ENCODE measurements at places on chromosomes 3 and 15.

- peak; percentile 69 for DNase-seq
Measured at GRCh38 chr15:50925281-50925680, 16.8 kb downstream of the AP4E1 start.

DNA sequence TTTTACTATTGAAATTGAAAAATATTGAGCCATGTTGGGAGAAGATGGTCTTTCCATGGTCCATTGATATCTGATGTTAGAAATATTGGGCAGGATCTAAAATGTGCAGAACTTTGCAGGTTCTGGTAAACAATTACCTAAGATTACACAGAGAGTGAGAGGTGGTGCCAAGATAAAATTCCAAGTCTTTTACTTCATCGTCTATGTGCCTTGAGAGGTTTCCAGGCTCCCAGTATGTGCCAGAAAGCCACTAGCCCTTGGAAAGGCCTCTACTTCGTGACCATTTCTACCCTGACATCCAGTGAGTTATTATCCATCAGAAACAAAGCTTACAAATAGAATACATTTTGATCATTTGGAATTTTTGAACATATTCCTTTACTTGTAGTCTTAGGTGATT, 27.6 kb downstream of the CD200 start:
- DNase-seq = no peak

DNA sequence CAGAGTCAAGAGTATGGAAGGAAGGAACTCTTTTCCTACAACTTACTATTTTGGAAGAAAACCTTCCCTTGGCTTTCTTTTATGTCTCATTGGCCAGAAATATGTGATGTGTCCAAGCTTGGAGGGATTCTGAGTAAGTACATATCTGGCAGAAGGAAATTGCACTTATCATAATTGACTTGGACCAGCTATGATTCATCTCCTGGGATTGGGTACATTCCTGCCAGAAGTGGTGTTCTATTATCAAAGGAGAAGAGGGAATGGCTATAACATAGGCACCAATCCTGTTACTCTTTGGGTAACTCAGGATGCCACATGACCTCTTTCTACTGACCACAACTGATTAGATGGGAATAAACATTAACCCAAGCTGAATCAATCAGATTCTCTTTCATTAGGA, 13.5 kb upstream of the DAZL start:
- peak; percentile 63 for DNase-seq

GRCh38 chr3:134677196-134677986, 26.6 kb upstream of the KY start:
- no peak for DNase-seq

- no peak for DNase-seq
Measured at GRCh38 chr15:58247855-58248842, 110.0 kb downstream of the AQP9 start.

GRCh38 chr3:53193466-53194209, 32.6 kb downstream of the PRKCD start:
- no peak for DNase-seq

DNA sequence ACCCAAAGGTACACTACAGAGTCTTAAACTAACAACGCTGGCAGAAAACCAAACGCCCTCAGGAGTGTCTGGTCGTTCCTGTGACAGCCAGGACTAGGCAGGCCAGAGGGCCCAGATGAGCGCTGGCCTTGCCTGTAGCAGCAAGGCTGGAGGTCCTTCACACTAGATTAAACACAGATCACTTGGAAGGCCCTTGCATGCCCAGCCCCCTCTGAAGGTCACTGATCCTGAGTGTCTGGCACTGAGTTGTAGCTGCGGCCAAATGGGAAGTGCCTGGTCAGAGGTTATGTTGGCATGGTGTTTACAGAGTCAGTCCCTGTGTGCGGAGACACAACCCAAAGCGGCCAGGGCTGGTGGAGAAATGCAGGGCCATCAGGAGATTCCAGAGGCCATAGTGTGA, 58.9 kb downstream of the ZNF621 start:
- DNase-seq = no peak

DNA sequence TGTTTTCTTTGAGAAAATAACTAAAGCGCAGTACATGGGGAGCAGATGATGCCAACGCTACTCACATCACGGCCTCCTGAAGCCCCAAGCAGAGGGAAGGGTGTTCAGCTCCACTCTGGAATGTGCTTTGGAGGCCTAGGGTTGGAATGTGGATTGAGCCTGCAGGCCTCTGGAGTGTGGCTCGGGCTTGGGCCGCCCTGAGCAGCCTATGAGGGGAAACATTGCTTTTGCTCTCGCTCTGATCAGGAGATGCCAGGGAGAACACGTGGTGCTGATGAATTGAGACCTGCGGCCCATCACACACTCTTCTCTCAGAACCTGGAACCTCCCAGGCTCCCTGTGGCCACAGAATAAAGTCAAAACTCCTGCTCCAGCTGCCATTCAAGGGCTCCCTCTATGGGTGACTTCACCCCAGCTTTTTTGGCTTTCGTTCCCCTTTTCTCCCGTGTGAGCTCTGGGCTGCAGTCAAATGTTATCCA, 23.3 kb downstream of the CCDC13 start:
- peak; percentile 23 for DNase-seq

GRCh38 chr3:167031364-167032049, 348.6 kb downstream of the ZBBX start:
- no peak for DNase-seq

GRCh38 chr3:171676601-171677175, 133.6 kb downstream of the PLD1 start:
- no peak for DNase-seq

DNA sequence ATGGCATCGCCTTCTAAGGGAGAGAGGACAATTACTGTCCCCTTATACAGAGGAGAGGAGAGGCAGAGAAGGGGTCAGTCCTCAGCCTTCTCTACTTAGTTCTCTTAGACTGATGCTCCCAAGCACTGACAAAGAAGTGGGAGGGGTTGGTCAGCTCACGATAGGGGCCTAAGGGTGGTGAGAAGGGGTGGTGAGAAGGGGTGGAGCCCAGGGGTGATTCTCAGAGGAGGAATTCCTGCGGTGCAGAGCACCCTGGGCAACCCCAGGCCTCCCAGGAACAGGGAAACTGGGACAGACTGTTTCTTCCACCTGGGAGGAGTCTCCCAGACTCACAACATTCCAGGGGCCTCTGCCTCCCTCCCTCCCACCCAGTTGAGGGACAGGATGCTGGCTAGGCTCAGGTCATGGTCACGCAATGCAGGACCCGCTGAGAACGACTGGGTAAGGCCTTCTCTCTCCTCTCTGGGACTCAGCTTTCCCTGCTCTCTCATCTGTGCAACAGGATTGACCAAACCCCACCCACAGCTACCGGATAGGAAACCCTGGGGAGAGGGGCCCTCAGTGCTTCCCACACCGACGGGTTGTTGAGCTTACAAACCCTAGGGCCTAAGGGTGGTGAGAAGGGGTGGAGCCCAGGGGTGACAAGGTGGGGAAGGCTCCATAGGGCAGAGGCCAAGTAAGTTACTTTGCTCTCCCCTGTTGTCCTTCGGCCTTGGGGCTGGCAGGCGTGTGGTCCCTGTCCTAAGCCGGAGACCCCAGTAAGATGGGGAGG, 1.5 kb downstream of the TPRA1 start:
- DNase-seq = peak; percentile 68

GRCh38 chr15:38226608-38227266, 25.9 kb upstream of the SPRED1 start:
- peak; percentile 77 for DNase-seq

Data from fibroblast of skin of abdomen (primary cell).